ENCODE measurements at places on chromosomes 16 and 17. TPM values are rescaled to one million over a fixed set of nuclear protein-coding genes. Genes with fewer than 3 reads are reported as not detected.

OGFOD3 gene
- polyA plus RNA-seq: 19.7 TPM

PLXDC1 gene
- 8.9 TPM for polyA plus RNA-seq

VAT1L gene
- 5.4 TPM for polyA plus RNA-seq

CTF1 gene
- 8.8 TPM for polyA plus RNA-seq

COX4I1 gene
- 350 TPM for polyA plus RNA-seq

KCNH4 gene
- 0.06 TPM for polyA plus RNA-seq

NHERF2 gene
- 161 TPM for polyA plus RNA-seq

SNRNP25 gene
- polyA plus RNA-seq: 41.2 TPM

PLEKHG4 gene
- polyA plus RNA-seq: 9.5 TPM

SP6 gene
- polyA plus RNA-seq: 2.3 TPM

BOLA2B gene
- polyA plus RNA-seq: 13.0 TPM

C17orf50 gene
- polyA plus RNA-seq: 0.21 TPM

SGSH gene
- 29.5 TPM for polyA plus RNA-seq

CNGB1 gene
- not detected for polyA plus RNA-seq

PPP1R27 gene
- polyA plus RNA-seq: 0.26 TPM

IGFBP4 gene
- 669 TPM for polyA plus RNA-seq

GRCh38 chr17:63382136-63382535 lies 64.0 kb downstream of the CYB561 start:
- no peak for DNase-seq

- no peak for DNase-seq
Measured at GRCh38 chr16:67257486-67258160, 8.8 kb downstream of the SLC9A5 start.

DNA sequence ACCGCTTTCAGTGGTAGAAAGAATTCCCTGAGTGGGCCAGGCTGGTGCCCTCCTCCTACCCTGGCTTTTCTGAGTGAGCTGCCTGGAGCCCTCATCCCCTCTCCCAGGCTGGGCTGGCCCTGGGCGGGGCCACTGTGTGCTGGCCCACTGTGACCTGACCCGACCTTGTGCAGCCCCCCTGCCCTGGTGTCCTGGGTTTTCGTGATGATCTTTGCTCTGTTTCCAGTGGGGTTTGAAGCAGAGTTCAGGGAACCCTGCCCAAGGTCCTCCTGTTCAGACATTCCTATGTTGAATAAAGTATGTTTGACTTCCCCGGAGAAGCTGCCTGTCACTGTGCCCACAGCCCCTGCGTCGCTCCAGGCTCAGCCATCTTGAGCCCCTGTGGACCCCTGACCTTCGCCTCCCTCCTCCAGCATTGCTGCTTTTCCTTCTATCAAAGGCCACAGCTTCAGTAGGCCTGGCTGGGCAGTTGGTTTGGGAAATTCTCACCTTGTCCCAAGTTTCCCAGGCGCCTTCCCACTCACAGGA lies 13.7 kb upstream of the NAGLU start:
- DNase-seq: no peak

DNA sequence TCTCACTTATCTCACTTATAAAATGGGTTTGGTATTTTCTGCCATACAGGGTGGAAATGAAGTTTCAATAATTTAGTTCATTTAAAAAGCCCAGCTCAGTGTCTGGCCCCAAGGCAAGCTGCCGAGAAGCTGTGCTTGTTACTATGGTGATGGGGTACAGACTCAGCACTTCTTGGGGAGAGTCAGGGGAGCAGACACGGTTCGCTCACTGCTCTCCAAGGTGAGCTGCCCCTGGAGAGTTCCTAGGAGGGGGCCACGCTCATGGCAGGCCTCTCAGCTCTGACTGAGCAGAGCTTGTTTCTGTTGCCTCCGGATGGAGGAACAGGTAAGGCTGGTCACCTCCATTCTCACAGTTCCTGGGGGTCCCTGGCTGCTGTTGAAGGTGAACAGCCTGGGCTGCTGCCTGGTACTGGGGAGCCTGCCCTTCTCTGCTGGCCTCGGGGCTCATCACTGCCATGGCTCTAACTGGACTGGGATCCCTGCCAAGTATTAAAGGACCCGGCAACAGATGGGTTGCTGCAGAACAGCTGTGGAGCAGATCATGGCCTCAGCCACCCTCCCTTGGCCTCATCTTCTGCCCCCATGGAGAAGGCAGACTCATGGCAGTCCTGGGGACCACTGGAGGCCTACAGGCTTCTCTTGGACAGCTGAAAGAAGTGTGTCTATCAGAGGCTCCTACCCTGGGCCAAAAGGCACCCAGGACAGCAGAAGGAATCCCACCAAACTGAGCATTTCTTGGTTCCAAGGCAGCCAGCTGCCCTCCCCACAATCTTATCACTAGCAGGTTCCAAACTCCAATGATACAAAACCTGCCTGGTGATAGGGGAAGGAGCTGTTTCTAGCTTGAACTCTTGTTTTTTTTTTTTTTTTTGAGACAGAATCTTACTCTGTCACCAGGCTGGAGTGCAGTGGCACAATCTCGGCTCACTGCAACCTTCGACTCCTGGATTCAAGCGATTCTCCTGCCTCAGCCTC lies 25.9 kb upstream of the SPATA32 start:
- DNase-seq: no peak

DNA sequence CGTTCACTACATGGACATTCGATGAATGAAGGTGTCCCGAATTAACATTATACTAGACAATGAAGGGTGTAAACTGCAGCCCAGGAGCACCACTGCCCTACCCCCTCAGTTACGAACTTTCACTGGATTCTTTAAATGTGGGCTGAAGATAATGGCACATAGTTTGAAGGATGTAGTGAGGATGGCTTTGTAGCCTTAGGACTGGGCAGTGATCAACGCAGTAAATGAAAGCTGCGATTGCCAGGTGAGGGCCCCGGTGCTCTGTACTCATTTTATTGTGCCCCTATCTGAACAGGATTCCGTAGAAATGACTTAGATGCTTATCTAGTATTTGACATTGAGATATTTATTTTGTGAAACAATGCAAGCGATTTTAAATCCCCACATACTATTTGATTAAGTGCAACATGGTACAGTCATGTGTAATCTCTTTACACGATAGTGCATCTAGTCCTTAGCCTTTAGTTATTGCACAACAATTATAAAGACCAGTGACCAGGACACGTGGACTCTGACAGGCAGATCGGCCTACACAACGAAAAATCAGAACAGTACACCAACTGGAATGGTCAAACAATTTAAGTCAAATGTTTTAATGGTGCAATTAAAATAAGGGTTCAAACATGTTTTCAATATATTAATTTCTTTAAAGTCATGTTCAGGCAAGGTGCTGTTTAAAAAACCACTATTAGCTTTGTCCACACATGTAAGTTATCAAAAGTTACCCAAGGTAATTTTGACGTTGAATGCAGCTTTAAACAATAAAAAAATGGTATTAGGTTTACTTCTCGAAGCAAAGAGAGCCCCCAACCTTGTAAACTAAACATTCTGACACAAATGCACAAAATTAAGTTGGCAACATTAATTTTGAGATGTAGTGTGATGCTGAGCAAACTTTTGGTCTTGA lies 17.4 kb upstream of the ERN1 start:
- DNase-seq: no peak

- DNase-seq: no peak
Measured at GRCh38 chr17:17070931-17071330, 28.7 kb downstream of the MPRIP start.

DNA sequence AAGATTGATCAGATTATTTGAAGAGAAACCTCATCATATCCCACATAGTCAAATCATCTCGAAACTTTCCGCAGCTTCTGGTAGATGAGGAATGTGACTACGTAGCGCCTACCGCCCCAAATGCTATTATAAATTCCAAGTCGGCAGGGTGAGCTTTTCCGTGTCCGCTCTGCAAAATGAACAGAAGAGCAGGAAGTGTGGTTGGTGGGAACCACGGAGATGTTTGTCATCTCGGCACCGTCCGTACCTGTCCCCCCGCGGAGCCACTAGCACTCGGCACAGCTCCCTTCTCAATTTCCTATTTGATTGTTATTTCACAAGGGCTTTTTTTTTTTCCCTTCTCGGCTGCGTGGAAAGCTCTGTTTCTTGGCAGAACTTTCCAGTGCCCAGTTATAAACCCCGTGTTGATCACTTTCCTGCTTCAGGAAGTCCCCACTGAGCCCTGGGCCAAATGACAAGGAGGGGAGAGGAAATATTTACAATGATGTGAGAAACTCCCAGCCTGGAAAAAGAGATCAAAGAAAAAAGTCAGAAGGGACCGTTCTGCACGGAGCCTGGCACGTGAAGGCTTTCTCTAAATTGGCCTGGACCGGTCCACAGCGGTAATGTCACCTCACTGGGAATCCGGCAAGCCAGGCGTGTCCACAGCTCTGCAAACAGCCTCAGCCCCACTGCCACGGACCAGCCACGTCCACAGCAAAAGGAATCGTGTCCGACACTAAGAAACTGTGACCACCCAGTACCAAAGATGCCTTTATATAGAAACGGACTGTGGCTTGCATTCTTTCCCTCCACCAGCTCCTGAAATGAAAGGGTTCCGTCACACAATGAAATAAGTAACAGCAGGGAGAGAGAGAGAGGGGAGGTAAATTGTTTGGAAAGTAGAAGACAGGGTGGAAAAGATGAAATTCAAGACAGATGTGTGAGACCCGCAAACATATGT lies 65.0 kb downstream of the MRM3 start:
- DNase-seq: no peak

GRCh38 chr17:15999974-16000827 lies 577 bp downstream of the TTC19 start:
- DNase-seq: peak; percentile 16
